SK-N-SH (cell line): ENCODE measurements at places on chromosomes 2 and 18.

DNA sequence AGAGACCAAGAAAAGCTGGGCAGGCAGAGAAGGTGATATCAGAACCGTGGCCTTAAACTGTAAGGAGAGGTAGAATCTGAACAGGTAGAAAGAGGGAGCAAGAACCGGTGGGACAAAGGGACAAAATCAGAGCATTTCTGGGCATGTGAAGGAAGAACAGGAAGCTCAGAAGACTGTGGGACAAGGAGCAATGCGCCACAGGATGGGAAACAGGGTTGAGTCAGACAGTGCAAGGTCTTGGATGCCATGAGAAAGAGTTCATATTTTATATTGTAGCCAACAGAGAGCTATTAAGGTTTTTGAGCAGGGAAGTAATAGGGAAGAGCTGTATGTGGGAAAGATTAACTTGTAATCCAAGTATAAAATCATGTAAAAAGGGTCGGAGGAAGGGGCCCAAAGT lies 106.4 kb upstream of the UGP2 start:
- DNase-seq, result no peak

- no peak for DNase-seq
Observed at GRCh38 chr18:676069-676468, 18.6 kb downstream of the TYMS start.

- DNase-seq, result no peak
Observed at GRCh38 chr2:8567469-8568260, 114.2 kb upstream of the ID2 start.

- no peak for DNase-seq
Observed at GRCh38 chr2:3204031-3204821, 173.4 kb downstream of the EIPR1 start.

GRCh38 chr2:104654811-104655210 lies 199.1 kb upstream of the POU3F3 start:
- peak; percentile 87 for DNase-seq

GRCh38 chr2:53476834-53477233 lies 290.8 kb upstream of the CHAC2 start:
- DNase-seq, result no peak
